ENCODE measurements at places on chromosomes 16 and 17. TPM values are rescaled to one million over a fixed set of nuclear protein-coding genes. Genes with fewer than 3 reads are reported as not detected.
A peak's percentile ranks its signal among the peaks of the same experiment; 100 is the strongest.

DNA sequence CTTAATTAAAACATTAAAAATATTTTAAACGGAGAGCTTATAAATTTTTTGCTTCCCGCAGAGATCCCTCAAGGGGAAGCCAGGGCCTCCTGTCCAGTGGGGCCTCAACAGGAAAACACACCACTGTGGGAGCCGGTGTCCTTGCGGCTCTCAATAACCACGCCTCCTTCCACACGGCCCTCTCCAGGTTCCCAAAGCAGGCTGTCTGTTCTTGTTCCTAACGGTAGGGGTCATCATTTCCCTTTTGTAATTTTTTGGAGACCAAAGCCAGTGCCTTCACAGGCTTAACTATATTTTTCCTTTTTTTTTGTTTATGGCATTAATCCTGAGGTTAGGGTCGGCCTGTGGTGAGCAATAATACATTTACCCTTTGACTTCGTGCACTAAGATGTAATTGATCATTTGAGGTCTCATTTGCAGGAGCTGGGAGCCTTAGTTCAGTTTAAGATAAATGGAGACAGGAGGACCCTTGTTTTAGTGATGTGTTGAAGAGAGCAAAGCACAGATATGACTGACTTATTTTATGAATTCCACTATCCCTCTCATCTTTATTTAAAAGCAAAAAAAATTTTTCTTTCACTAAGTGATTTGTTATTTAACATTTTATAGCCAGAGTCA, 77.5 kb upstream of the N4BP1 start:
- DNase-seq = peak; percentile 32

GRCh38 chr16:88775825-88776224, 9.2 kb downstream of the PIEZO1 start:
- no peak for DNase-seq

The GAST gene
- not detected for total RNA-seq

GRCh38 chr17:5533486-5534315, 47.3 kb downstream of the MIS12 start:
- DNase-seq = no peak
